ENCODE measurements at places on chromosomes 7 and 10.

GRCh38 chr7:76074972-76075370 lies 27.1 kb downstream of the MDH2 start:
- no peak for DNase-seq

GRCh38 chr7:90239050-90239449 lies 5.9 kb upstream of the CFAP69 start:
- no peak for DNase-seq

DNA sequence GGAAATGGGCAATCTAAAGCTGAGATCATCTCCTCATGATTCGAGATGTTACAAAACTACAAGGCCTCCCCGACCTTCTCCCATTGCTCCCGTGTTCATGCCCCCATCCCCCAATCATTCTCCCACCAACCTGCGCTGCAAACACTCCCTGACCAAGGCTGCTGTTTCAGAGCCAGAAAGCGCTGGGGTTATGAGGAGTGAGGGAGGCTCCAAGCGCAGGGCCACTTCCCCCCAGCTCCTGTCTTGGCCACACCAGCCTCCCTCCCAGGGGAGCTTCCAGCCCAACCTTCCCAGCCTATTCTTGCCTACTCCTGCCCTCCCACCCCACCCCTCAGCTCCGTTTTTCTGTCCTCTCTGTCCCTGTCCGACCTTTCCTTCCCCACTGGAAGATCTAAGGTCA lies 14.7 kb upstream of the NODAL start:
- no peak for DNase-seq

- DNase-seq, result no peak
Measured at GRCh38 chr10:3009341-3009740, 58.0 kb upstream of the PFKP start.

DNA sequence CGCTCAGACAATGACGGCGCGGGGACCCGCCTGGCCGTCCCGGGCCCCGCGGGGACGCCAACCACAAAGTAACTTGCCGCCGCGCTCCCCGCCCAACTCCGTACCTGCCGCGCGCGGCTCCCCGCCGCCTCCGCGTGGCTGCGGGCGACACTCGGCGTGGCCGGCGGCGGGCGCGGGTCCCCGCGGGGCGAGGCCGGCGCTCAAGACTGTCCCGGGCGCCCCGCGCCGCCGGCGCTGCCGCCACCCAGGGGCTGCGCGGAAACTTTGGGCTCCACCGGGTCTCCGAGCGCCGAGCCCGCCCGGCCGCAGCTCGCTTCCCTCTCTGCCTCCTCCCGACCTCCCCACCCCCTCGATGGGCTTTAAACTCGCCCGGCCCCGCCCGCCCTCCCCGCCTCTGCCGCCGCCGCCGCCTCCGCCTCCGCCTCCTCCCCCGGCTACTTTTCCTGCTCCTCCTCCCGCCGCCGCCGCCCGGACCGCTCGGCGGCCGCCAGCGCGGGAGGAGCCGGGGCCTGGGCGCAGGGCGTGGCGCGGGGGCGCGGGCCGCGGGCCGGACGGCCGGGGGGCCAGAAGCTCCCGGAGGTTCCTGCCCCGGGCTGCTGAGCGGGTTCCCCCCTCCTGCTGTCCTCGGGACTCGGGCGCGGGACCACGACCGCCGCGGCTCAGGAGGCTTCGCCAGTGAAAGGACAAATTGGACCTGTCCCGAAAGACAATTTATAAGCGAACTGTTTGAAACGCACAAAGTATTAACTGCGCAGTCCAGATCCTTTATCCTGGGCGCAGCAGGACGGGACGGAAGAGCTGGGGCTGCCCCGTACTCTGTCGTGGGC lies 10.6 kb upstream of the GRB10 start:
- no peak for DNase-seq

GRCh38 chr7:94492601-94493000 lies 17.0 kb upstream of the CASD1 start:
- no peak for DNase-seq

- no peak for DNase-seq
Measured at GRCh38 chr7:30309302-30309701, 24.9 kb downstream of the ZNRF2 start.

DNA sequence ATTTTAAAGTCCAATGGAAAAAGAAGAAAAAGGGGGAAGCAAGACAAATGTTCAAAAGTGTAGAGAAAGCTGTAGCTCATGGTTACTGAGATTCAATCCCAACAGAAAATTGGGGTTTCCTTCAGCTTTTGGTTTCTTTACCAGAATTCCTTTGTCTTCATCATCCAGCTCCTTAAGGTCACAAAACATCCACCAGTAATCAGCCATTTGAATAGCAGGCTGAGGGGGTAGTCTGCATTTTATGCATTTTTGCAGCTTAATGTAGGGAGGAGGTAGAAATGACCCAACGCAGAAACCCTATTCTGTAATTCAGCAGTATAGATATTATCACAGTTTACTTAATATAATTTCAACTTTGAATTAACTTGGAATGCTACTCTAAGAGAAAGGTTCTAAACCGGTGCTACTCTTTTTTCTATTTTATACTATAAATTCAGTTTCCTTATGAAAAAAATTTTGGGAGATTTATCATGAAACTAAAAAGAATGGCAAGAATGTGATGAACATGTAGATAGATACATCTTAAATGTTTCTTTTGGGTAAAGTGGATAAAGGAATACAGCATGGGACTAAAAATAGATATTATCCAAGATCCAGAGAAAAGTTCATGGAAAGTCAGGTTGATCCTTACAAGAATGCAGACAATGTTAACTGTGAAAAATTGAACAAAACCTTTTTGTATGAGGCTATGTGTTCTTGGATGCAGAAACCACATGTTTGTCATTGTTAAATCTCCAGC lies 596.9 kb downstream of the PHTF2 start:
- no peak for DNase-seq

DNA sequence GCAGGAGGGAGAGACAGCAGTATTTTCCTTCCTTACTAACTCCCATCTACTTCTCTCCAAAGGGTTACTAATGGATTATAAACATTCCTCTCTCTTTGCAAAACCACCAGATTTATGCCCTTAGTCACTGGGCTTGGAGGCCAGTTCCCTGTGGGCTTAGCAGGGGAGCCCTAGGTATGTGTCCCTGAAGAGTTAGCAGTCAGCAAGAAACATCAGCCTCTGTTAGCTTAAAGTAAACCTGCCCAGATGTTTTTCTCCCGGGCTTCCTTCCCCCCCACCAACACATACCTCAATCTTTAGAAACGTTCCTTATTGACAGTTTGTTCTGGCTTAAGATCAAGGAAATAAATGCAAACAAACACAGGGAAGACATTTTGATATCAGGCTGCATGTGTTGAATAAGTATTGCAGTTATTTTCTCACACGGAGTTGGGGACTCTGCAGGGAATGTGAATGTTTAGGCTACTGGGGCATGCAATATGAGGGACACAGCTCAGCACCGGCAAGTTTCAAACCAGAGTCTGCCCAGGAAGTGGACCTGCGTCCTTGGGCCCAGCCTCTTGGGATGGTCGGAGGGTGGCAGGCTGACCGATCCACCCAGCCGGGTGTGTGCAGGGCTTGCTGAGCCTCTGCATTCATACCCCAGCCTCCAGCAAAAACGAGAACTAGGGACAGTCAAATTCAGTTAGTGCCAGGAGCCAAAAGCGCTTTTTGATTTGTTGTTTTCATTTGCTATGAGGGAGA lies 252.0 kb upstream of the GRB10 start:
- DNase-seq, result no peak

DNA sequence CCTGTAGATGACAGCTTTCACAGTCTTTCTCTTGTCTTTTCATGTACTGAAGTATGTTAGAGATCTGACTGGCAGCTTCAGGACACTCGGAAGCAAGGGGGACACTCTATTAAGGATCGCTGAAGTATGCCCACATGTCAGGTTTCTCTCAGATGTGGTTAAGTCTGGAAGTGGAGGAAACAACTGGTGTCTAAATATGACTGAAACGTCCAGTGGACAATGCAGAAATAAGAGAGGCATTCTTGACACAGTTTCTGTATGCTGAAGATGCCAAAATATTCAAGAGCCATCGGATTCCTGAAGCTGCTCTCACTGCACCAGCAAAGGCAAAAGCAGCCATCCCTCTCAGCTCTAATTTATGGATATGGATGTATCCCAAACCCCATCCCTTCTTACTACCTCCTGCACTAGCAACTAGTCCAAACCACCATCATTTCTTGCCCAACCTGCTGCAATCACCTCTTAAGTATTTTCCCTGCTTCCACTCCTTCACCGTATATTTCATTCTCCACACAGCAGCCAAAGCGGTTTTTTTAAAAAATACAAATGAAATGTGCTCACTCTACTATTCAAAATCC lies 113.4 kb downstream of the REEP3 start:
- DNase-seq, result no peak

- DNase-seq, result no peak
Measured at GRCh38 chr10:102281102-102281487, 35.8 kb downstream of the GBF1 start.

- DNase-seq, result no peak
Measured at GRCh38 chr7:77199013-77199966, at the start of gene FGL2. FGL2 (minus strand) TSS chr7:77199819; CDS start chr7:77199793, 26 bp downstream.

DNA sequence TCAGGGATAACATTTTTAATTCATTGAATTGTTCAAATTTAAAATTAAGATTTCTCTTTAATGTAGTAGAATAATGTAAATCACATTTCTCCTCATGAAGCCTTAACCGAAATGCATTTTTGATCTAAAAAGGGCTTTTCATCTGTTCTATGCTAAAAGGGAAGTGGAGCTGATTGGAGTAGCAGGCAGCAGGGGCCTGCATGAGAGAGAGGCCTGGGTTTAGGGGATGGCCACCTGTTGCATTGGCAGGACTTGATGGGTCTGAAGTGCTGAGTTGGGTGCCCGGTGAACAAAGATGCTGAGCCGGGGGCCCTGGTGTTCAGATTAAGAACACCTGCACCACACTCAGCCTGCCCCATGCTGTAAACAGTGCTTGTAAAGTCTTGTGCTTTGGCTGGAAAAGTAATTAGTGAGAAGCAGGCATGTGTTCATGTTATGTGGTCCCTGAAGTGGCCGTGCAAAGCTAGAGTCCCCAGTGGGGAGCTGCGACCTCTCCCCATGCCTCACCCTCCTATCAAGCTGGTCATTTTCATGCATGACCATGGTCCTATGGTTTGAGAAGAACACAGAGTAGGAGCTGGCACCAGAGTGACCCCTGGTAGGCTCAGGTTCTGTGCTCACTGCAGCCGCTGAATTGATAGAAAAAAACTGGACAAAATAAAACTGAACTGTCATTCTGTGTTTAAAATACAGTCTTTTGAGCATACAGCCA lies 124.3 kb downstream of the ADCY1 start:
- DNase-seq, result no peak

- no peak for DNase-seq
Measured at GRCh38 chr7:132494474-132494873, 81.8 kb downstream of the PLXNA4 start.

GRCh38 chr7:155965010-155965409 lies 152.7 kb upstream of the SHH start:
- DNase-seq, result no peak

DNA sequence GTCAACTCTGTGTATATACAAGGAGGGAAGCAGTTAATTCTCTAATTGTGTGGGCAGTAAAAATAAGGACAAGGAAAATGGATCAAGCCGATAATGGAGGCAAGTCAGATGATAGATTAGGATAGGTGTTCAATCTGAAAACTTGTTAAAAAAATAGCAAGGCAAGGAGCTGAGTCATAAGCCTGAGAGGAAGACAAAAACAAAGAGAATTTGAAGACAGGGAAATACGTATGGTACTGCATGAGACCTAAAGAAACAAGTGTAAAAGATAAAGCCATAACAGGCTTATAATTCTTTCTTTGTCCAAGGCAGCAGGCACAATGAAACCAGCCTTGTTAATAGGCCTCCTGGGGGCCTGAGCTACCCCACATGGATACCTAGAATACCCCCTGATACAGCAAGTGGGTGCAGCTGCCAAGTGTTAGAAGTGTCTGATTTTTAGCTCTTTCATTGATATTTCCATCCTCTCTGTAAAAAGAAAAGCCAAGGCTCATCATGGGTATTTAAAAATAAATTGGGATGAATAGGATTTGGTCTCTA lies 1570.6 kb upstream of the LRRTM3 start:
- DNase-seq, result no peak

- DNase-seq, result no peak
Measured at GRCh38 chr7:70063371-70063770, 465.1 kb downstream of the AUTS2 start.

DNA sequence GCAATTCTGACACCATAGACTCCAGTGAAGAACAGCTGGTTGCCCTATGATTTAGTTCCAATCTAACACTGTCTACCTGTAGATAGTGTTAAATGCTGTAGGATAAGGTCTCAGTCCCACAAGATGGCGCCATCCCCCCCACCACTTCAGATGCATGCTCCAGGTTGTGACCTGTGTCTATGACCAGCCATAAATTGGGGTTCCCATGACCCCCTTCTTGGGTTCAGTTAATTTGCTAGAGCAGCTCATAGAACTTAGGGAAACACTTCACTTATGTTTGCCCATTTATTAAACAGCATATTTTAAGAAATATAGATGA lies 13.1 kb downstream of the CCSER2 start:
- no peak for DNase-seq

GRCh38 chr7:125255810-125256209 lies 326.2 kb upstream of the POT1 start:
- DNase-seq, result no peak

DNA sequence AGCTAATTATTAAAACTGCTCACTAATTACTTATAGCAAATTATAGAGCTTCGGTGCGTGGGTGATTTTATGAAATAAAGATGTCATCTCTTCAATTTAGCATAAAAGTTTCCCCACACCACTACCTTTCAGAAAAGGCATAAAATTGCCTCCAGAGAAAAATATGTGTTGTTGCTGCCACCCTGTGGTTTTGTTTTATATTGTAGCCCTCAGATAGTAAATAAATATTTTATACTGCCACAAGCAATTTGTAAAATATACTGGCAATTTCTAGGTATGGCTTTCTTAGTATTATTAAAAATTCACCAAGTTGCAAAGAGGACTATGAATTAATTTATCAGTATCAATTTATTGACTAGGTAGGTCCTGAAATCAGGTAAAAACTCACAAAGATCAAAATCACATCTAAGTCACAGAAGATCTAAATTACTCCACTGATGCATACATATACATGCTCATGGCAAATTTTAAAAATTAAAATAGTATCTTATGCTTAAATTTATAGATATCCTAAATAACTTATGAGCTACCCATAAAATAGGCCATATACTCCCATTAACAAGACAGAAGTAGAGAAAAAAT lies 26.5 kb downstream of the ASNS start:
- no peak for DNase-seq
